ENCODE measurements at places on chromosomes 13 and 19.

DNA sequence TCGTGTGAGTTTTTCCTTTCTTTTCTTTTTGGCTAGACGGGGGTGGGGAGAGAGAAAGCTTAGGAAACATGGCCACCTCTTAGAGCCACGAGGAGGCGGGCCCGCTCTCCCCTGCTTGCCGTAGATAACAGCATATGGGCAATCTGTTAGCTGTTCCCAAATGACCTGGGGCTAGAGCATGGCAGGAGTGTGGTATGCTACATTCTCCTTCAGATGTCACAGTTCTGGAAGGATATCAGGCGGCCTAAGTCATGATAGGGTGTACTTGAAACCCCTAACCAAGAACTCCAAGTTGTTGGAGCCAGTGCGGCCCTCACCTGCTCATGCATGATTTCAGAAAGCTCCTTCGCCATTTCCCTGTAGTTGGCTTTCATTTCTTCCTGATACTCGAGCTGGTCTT lies 44.3 kb upstream of the SLC15A1 start:
- no peak for DNase-seq

GRCh38 chr19:16383584-16384161 lies 59.0 kb downstream of the KLF2 start:
- no peak for DNase-seq

GRCh38 chr13:30191491-30192100 lies 115.8 kb downstream of the KATNAL1 start:
- no peak for DNase-seq

GRCh38 chr13:66585669-66586203 lies 644.4 kb downstream of the PCDH9 start:
- no peak for DNase-seq

DNA sequence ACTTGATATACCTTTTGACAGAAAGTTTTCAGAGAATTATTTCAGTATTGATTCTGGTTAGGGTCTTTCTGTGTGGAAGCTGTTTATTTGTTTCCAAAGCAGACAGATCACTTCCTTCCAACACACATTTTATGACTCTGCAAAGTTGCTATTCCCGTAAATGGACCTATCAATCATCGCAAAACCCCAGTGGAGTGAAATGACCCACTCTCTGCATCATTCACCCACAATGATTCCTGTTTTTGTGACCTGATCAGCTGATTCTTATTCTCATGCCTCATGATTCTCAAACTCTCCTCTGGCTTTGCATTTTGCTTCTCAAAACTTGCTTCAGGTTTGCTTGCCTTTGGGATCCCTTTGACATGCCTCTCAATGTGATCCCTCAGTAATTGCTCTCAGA lies 453.7 kb downstream of the PCDH17 start:
- no peak for DNase-seq

GRCh38 chr19:40893112-40893511 lies 11.1 kb upstream of the CYP2A7 start:
- DNase-seq, result no peak

GRCh38 chr13:49740870-49741269 lies 49.6 kb upstream of the EBPL start:
- no peak for DNase-seq

DNA sequence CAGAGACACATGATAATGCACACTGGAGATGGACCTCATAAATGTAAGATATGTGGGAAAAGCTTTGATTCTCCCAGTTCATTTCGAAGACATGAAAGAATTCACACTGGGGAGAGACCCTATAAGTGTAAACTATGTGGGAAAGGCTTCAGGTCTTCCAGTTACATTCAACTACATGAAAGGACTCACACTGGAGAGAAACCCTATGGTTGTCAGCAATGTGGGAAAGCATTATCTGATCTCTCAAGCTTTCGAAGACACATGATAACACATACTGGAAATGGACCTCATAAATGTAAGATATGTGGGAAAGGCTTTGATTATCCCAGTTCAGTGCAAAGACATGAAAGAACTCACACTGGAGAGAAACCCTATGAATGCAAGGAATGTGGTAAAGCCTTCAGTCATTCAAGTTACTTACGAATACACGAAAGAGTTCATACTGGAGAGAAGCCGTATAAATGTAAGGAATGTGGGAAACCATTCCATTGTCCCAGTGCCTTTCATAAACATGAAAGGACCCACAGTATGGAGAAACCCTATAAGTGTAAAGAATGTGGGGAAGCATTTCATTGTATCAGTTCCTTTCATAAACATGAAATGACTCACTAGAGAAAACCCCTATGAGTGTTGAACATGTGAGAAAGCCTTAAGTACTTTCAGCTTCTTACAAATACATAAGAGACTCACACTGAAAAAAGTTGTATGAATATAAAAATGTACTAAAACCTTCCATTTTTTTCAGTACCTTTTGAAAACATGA lies 14.7 kb downstream of the ZNF441 start:
- DNase-seq, result no peak

DNA sequence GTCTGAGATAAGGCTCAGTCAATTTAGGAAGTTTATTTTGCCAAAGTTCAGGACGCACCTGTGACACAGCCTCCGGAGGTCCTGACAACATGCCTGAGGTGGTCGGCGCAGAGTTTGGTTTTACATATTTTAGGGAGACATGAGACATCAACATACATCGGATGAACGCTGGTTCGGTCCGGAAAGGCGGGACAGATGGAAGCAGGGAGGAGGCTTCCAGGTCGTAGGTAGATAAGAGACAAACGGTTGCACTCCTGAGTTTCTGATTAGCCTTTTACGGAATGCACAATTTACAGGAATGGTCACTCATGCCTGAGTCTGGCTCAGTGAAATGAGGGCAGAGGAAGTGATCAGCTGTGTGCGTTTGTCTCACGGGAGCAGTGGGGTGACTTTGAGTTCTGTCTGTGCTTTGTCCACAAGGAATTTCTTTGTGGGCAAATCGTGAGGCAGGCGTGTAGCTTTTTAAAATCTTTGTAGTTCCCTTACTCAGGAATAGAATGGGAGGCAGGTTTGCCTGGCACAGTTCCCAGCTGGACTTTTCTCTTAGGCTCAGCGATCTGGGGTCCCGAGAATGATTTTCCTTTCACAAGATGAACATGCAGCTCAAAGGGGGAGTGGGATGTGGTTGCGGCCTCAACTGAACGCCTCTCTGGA lies 36.2 kb downstream of the C13orf46 start:
- DNase-seq, result no peak

GRCh38 chr19:40691421-40692211 lies 1.2 kb upstream of the NUMBL start:
- DNase-seq, result no peak

DNA sequence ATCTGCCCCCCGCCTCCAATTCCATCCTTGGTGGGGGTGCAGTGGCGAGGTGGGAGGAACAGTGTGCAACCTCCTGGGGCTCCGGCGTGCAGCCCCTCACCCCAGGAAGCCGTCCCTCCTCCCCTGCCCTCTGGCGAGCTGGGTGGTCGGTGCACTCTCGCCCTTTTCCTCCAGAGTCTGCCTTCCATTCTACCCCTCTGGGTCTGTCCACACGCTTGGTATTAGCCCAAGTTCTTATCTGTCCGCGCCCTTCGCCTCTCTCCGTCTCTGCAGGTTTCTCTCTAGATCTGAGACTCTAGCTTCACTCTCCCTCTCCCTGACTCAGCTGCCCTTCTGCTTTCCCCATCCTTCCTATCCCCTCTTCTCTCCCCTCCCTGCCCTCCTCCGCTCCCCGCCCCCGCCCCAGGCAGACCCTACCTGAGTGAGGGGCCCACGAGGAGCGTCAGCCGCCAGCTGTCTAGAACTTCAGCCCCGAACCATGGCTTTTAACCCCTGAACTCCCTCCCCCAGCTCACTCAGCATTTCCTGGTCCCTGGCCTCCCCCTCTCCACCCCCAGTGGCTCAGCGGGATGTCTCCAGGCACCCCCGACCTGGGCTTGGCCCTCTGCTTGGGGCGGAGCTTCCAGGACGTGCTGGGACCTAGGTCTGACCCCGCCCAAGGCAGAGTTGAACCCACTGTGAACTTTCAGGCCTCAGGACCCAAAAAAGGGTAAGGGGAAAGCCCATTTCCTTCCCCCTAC lies 499 bp upstream of the KLK13 start:
- no peak for DNase-seq

DNA sequence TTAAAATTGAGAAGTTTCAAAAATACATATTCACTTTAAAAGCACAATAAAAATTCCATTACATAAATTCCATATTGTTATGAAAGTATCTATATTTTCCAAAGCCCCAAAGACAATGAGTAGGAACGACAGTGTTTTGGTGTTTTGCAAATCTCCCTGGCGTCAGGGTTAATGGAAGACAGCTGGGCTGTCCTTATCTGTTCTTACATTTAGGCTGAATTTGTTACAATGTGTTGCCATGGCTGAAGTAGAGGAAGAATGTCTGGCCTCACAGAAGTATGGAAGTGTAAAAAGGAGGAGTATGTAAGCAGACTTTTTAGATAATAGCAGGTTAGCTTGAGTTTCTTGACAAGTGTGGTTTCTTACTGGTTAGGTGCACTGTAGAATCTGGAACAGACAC lies 124.4 kb upstream of the SPATA13 start:
- DNase-seq, result peak; percentile 77

DNA sequence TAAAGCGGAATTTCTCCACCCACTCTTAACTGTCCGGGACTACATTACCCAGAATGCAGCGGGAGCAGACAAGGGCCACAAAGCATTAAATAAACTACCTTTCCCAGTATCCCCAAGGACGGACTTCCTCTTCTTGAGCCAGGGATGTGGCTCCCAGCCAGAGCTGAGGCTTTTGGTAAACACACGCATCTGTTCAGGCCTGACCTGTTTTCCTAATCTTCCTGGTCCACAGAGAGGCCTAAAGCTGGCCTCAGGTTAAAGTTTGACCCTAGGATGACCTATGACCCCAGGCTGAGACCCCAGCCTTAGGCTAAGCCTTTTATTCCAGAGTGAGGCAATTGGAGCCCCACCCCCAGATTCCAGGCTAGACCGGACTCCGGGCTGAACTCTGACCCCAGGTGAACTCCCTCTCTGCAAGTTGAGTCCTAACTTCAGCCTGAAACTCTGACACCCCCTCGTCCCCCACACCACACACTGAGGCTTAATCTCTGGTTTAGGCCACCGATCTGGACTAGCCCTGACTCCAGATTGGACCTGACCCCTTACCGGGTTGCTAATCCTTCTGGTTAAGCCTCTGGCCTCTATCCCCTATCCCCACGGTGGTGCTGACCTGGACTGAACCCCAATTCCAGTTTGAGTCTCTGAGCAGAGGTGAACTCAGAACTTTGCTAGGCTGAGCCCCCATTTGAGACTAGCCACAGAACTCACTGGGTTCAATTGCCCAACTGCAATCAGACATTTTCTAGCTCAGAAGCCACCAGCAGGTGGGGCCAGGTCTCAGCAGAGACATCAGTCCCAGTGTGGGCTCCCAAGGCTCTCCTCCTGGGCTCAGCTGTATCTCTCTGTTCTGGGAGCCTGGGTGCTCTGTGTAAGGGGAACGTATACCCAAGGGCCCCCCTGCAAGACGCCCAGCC lies 750 bp upstream of the GPR108 start:
- peak; percentile 75 for DNase-seq

- DNase-seq, result peak; percentile 85
Measured at GRCh38 chr19:48290771-48291488, 21.0 kb downstream of the ZNF114 start.

DNA sequence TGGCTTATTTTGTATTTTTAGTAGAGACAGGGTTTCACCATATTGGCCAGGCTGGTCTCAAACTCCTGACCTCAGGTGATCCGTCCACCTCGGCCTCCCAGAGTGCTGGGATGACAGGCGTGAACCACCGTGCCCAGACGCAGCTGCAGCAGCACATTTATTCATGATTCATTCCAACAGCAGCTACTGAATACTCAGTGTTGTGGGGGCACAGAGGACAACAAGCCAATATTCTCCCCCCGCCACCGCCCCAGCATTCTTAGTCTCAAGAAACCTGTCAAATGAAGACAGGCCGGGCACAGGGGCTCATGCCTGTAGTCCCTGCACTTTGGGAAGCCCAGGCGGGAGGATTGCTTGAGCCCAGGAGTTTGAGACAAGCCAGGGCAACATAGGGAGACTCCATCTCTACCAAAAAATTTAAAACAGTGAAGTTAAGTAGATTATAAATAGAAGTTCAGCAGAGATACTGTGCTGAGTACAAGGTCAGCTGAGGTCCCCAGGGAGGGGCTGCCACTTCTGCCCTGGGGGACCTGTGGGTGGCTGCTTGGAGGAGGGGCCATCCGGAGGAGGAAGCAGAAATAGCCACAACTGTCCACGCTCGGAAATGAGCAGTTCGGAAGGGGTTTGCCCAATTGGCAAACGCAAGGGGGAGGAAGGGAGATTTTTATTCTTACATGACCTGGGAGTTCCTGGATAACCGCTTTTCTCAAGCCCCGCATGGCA lies 4.3 kb downstream of the DOT1L start:
- DNase-seq, result no peak

- DNase-seq, result no peak
Measured at GRCh38 chr19:49327878-49328544, 3.0 kb upstream of the SLC6A16 start.

- peak; percentile 65 for DNase-seq
Measured at GRCh38 chr13:35791184-35791851, 314.8 kb upstream of the MAB21L1 start.

DNA sequence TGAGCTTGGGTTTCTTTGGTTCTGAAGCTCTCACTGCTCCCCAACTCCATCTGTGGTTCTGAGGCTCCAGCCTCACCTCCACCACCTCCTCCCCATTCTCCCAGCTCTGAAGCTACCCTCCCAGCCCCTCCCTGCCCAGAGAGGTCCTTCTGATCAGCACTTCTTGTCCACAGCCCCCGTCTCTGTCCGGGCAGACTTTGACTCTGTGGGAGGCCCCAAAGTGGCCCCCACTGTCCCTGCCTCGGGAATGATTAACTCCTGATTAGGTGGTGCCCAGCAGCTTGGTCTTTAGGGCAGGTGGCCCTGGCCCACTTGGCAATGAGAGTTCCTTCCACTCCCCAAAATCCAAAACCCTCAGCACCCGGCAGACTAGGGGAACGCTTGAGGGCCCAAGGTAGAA lies 14.4 kb downstream of the EVI5L start:
- no peak for DNase-seq

DNA sequence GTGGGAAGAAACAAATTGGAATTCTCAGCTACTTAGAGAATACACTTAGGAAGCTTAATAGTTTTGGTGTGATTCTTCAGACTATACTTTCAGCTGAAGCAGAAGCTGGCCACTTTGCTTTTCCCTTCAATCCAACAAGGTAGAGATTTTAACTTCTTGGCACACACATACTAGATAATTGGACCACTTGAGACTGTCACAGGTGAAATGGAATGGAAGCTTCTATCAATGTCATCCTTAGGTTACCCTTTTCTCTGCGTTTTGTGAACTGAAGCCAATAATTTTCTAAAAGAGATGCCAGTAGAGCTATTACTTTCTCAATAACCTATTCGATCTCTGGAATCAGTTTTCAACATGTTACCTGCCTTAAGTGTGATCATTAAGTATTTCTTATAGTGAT lies 405.3 kb downstream of the PCDH20 start:
- no peak for DNase-seq

Measured in right lung (tissue), 10 donors.